ENCODE measurements at places on chromosomes 11 and 22.
A peak's percentile ranks its signal among the peaks of the same experiment; 100 is the strongest.

- no peak for DNase-seq
Measured at GRCh38 chr11:57180081-57180561, 1.6 kb upstream of the LRRC55 start.

- DNase-seq = peak; percentile 18
Measured at GRCh38 chr11:120063686-120064340, 74.1 kb downstream of the TRIM29 start.

DNA sequence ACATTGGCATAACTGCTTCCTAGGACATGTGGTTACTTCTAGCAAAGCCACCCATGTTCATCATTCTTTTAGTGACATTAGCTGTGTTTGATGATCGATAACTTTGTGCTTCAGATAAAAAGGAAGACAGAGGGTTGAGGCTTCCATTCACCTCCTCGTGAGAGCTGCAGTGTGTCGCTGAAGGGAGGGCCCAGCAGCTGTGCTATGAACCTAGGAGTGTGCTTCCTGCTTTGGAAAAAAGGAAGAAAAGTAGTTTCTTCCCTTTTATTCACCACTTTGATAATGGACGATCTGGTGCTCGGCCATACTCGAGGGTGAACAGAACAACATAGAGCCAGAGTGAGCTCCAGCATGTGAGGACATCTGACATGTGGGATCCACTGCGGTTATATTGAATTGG, 6.1 kb upstream of the RFPL2 start:
- DNase-seq = no peak

DNA sequence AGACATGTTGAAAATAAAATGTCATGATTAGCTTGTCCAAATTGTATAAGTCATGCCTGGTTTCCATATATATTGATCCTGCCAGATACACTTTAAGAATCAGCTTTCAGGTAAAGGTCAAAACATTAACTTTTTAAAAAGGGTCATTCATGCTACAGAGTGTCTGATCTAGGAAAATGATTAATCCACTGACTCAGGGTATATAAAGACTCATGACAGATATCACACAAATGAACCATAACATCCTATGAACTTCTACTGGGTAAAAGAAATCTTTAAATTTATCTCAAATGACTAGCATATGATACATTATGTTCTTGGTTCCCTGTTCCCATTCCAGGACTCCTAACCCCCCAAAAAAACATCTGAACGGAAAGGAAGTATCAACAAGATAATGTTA, 11.7 kb downstream of the MRTFA start:
- DNase-seq = no peak

DNA sequence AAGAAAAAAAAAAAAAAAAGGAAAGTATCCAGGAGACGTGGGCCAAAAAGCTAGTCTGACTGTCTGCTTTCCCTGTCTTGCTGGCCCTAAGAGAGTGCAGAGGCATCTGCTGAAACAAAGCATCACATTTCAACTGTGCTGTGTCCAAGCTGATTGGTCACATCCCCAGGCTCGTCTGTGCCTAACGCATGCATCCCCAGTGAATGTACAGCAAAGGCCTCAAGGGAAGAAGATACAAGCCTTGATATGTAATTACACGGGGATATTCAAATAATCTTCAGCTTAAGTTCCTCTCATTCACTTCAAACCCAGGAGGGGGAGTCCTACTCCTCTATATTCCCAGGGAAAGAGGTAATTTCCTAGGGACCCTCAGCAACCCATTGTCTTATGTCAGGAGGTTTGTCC, 5.4 kb upstream of the SORL1 start:
- DNase-seq = no peak

- no peak for DNase-seq
Measured at GRCh38 chr11:11458485-11458884, 105.4 kb upstream of the CSNK2A3 start.

GRCh38 chr11:31414338-31414737, 44.7 kb downstream of the DNAJC24 start:
- no peak for DNase-seq

GRCh38 chr11:13208921-13209320, 68.7 kb upstream of the BMAL1 start:
- no peak for DNase-seq

DNA sequence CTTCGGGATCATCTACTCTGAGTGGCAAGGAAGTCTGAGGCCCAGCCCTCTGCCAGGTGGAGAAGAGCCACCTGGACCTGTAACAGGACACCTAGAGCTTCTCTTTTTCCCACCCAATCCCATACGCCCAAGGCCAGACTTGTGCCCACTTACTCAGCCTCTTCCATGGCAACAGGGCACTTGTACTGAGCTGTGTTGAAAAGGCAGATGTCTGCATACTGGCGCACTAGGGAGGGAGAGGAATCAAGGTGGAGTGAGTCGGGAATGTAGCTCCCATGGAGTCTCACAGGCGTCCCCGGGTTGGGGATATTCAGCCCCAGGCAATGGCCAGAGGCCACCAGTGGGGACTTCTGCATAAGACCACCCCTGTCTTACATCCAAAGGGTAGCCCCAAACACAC, 36.1 kb downstream of the TPBGL start:
- peak; percentile 20 for DNase-seq

GRCh38 chr22:18950141-18950540, 14.0 kb upstream of the PRODH start:
- DNase-seq = peak; percentile 29

GRCh38 chr22:45994491-45995404, 17.8 kb upstream of the WNT7B start:
- DNase-seq = peak; percentile 86

- DNase-seq = no peak
Measured at GRCh38 chr11:117229411-117229810, 2.5 kb downstream of the PCSK7 start.

GRCh38 chr22:38868886-38869381, 3.1 kb downstream of the CBX6 start:
- DNase-seq = peak; percentile 83

GRCh38 chr11:107078375-107078774, 60.1 kb upstream of the GUCY1A2 start:
- DNase-seq = no peak

GRCh38 chr11:87602776-87603175, 565.0 kb downstream of the TMEM135 start:
- DNase-seq = no peak

DNA sequence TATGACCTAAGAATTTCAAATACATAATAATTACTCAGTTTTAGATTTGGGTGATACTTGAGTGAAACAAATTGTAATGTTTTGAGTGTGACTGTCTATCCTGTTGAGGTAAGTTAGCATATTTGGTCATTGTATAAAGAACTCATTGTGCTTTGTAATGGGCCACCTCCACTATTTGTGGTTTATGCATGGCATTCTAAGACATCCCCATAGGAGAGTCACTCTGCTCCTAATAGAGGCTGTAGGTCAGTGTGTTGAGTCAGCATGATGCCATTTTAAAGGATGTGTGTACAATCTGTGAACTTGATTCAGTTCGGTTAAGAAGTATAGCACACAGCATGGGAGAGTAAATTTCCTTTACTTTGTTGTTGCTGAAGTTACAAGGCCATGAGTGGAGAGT, 1112.4 kb downstream of the JRKL start:
- DNase-seq = no peak
